Stimulated activated CD8-positive, alpha-beta memory T cell treated with anti-CD3 and anti-CD28 coated beads, Interleukin-4, amount 100 ng/mL, for 1 hour (primary cell): ENCODE measurements at places on chromosomes 7 and 10.

GRCh38 chr7:135758531-135758932, 9.9 kb upstream of the FAM180A start:
- no peak for DNase-seq

DNA sequence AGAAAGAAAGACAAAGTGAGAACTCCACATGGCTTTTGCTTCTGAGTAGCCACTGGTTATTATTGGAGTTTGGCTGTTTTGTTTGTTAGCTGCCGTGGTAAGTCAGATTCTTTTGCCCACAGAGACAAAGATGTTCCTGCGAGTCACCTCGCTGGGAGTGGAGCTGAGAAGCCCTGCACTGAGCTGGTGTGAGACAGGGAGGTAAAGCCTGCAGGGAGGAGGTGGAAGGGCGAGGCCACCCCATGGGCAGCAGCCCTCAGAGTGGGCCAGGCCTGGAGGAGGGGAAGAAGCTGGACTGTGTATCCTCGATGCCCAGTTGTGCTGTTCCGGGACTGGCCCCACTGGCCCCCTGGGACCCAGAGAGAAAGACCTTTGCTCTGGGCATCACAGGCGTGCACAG, 14.3 kb upstream of the NOM1 start:
- DNase-seq, result no peak

- DNase-seq, result no peak
Measured at GRCh38 chr7:35617041-35617440, 77.9 kb downstream of the HERPUD2 start.

- no peak for DNase-seq
Measured at GRCh38 chr10:6204063-6204340, 1.3 kb downstream of the PFKFB3 start.

DNA sequence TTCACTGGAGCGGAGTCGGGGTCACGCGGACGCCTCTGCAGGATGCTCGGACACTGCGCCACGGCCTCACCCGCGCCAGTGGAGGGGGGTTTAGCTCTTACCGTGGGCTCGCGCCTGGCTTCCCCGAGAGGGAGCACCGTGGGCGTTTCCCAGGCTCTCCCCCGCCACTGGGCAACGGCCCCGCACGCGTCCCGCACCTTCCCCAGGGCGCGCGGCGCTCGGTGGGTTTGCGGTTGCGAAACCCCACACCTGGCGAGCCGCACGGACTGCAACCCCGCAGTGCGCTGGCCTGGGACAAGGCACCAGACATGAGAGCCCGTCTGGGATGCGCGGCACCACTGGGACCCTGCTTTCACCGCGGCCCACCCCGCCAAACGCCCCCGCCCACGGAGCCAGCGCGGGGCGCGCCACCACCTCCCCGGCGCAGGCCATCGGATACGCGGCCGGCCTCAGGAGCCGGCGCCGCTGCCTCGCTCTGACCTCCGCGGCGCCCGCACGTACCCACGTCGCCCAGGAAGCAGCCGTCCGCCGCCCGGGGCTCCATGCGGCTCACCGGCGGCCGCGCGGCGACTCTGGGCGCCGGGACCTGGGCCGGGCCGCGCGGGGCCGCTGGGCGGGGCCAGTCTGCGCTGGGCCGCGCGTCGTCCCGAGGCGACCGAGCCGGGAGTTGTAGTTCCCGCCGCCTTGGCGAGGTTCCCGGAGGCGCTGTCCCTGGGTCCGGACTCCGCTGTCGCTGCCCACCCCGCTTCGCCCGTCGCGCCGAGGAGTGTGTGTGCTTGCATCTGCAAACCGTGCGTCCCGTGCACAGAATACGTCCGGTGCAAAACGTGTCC, at the start of gene ASB13:
TSS of gene ASB13 (minus strand) at position 588 of the 833 bp plus-strand sequence. CDS start at position 544, 44 bp downstream.
- DNase-seq, result no peak

- DNase-seq, result peak; percentile 19
Measured at GRCh38 chr10:11742009-11742778, at the start of gene ECHDC3. Gene ECHDC3 (plus strand): TSS chr10:11742382. CDS start chr10:11742577, 195 bp downstream.
